Endodermal cell (in vitro differentiated cells): ENCODE measurements at places on chromosomes 13 and 19. TPM values are rescaled to one million over a fixed set of nuclear protein-coding genes. Genes with fewer than 3 reads are reported as not detected.

Gene KCTD12
- 1.3 and 1.5 TPM in 2 replicates for total RNA-seq

Gene ZNF493
- total RNA-seq, result 24.3 and 29.5 TPM in 2 replicates

Gene CLEC17A
- not detected in 2 replicates for total RNA-seq

Gene PINLYP
- 7.7 to 10.3 TPM (median 8.9 TPM) in 3 replicates for total RNA-seq

Gene CYP2A6
- not detected in 2 replicates for total RNA-seq

Gene GPR12
- total RNA-seq, result not detected in 2 replicates

Gene PABPC3
- total RNA-seq, result 0.15 to 0.33 TPM in 2 of 3 replicates, not detected in the other

Gene SLC10A2
- total RNA-seq, result not detected in 3 replicates

Gene PRODH2
- total RNA-seq, result 0.93 and 1.0 TPM in 2 replicates

Gene CYP4F8
- total RNA-seq, result not detected in 2 replicates

Gene ATP7B
- 17.6 to 31.4 TPM (median 29.2 TPM) in 3 replicates for total RNA-seq

Gene LAIR1
- not detected in 2 replicates for total RNA-seq

Gene KIR3DL1
- total RNA-seq, result not detected in 2 replicates

Gene SCN1B
- total RNA-seq, result 1.5 to 1.8 TPM (median 1.5 TPM) in 3 replicates

Gene OR7G1
- total RNA-seq, result not detected in 3 replicates

Gene ITPKC
- total RNA-seq, result 10.1 to 11.3 TPM (median 11.1 TPM) in 3 replicates

Gene SLC8A2
- total RNA-seq, result 3.6 to 14.9 TPM (median 4.3 TPM) in 3 replicates

Gene ZNF430
- 11.4 to 14.9 TPM (median 14.0 TPM) in 3 replicates for total RNA-seq

Gene PPP6R1
- 77.3 and 79.9 TPM in 2 replicates for total RNA-seq

Gene CCDC70
- not detected in 2 replicates for total RNA-seq

Gene TMEM259
- 145 and 157 TPM in 2 replicates for total RNA-seq

Gene IL17D
- 0.33 to 0.93 TPM (median 0.87 TPM) in 3 replicates for total RNA-seq

Gene RUBCNL
- total RNA-seq, result 1.0 to 3.6 TPM (median 3.6 TPM) in 3 replicates

Gene ZSCAN4
- not detected in 2 replicates for total RNA-seq

Gene ZNF844
- total RNA-seq, result 17.9 to 24.9 TPM (median 18.7 TPM) in 3 replicates

Gene CPB2
- not detected in 3 replicates for total RNA-seq

Gene VSTM2B
- total RNA-seq, result 0.18 TPM in 1 of 2 replicates, not detected in the other

Gene PPP1R13L
- total RNA-seq, result 25.3 and 26.4 TPM in 2 replicates

Gene GZMM
- 0.42 to 1.3 TPM (median 0.51 TPM) in 3 replicates for total RNA-seq

Gene FCAR
- not detected in 3 replicates for total RNA-seq

Gene PGLYRP2
- total RNA-seq, result not detected in 3 replicates

Gene LRRC4B
- total RNA-seq, result 2.3 and 2.8 TPM in 2 replicates

Gene FREM2
- 18.7 to 29.4 TPM (median 28.4 TPM) in 3 replicates for total RNA-seq

Gene AP1M1
- total RNA-seq, result 27.8 to 51.6 TPM (median 50.8 TPM) in 3 replicates

Gene OR10H1
- 0.05 and 0.09 TPM in 2 replicates for total RNA-seq

Gene C1QTNF9
- not detected in 3 replicates for total RNA-seq

Gene KLF1
- 0.86 and 1.0 TPM in 2 replicates for total RNA-seq

Gene ADAMTSL5
- total RNA-seq, result 4.6 and 4.8 TPM in 2 replicates

Gene ICAM4
- total RNA-seq, result 0.27 to 1.0 TPM (median 0.44 TPM) in 3 replicates

Gene INSR
- total RNA-seq, result 26.3 and 31.5 TPM in 2 replicates

Gene S1PR5
- total RNA-seq, result 1.0 and 1.2 TPM in 2 replicates

Gene ZNF30
- 4.6 and 6.4 TPM in 2 replicates for total RNA-seq

Gene ATP1A3
- 0.23 to 0.69 TPM in 2 of 3 replicates, not detected in the other for total RNA-seq

Gene ZNF560
- not detected in 2 replicates for total RNA-seq

Gene TMC4
- 32.7 to 55.5 TPM (median 41.1 TPM) in 3 replicates for total RNA-seq

Gene FBN3
- 85.2 to 112 TPM (median 105 TPM) in 3 replicates for total RNA-seq

Gene RGL3
- 125 to 150 TPM (median 130 TPM) in 3 replicates for total RNA-seq

Gene CD70
- total RNA-seq, result 1.8 to 10.2 TPM (median 3.9 TPM) in 3 replicates

Gene SPACA4
- total RNA-seq, result not detected in 2 replicates

Gene PEPD
- 65.8 and 67.9 TPM in 2 replicates for total RNA-seq

Gene TMEM150B
- total RNA-seq, result 0.29 and 0.73 TPM in 2 replicates

Gene SHISA2
- 166 to 318 TPM (median 292 TPM) in 3 replicates for total RNA-seq

Gene SLAIN1
- 19.6 to 28.7 TPM (median 25.7 TPM) in 3 replicates for total RNA-seq
